Dorsolateral prefrontal cortex (tissue), 122 donors: ENCODE measurements at places on chromosomes 1 and 21.

DNA sequence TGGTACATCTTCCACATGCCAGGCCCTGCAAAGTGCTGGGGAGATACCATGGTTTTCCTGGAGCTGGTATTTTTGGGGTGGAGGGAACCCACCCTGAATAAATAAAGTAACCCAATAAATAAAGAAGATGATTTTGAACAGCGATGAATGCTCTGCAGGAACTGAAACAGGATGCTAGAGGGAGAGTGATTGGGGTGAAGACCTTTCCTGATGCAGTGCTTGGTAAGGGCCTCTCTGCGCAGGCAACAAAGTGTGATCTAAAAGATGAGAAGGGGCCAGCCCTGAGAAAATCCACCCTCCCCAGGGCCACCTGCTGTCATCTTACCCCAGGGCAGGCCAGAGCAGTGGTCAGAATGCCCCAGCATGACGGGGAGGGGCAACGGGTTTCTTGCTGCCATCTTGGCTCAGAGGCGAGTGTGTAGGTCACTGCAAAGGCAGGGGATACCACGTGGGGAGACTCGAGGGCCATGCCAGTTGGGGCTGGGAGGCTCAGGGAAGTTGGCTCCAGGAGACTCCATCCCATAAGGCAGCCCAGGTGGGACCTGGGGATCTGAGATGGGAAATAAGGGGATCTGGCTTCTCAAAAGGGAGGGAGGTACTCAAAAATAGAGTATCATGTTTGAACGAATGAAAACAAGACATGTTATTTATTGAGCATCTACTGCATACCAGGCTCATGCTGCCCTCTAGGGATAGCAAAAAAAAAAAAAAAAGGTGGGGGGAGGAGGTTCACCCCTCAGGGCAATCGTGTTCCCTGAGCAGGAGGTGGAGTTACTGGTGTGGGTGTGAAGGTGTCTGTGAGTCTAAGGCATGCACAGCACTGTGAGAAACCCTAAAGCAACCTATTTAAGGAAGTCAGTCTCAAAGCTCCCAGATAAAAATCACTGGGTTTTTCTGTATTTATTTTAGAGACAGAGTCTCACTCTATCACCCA, 2.8 kb downstream of the SRARP start:
- DNase-seq = no peak

- peak; percentile 55 for DNase-seq
Observed at GRCh38 chr1:190478149-190479049, 735 bp upstream of the BRINP3 start.

GRCh38 chr1:32201011-32201855, 838 bp downstream of the CCDC28B start:
- DNase-seq = peak; percentile 68

GRCh38 chr1:182765391-182765790, 24.2 kb upstream of the NPL start:
- DNase-seq = no peak

DNA sequence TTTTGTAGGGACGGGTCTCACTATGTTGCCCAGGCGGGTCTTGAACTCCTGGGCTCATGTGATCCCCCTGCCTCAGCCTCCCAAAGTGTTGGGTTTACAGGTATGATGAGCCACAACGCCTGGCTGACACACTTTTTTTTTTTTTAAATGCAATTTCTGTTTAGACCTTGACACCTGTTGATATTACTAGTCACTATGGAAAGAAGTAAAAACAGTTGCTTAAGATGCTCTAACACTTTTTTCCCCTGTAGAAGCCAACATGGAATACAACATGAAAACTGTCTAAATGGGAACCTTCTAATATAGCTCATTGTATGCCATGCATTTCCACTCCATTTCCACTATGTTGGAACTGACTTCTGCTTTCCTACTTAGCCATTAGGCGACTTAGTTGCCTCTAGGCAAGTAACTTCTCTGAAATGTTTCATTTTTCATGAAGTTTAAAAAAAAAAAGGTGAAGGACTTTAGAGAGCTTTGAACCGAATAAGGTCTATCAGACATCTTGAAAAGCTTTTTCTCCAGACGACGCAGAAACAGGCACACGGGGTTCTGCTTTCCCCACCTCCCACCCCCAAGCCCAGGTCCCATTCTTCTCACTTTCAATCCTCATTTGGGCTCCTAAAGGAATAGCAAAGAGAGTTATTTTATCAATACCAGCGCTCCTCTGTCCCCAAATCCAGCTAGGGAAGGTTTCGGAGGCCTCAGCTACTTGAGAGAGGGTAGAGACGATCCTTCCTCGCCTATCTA, 648 bp upstream of the DR1 start:
- no peak for DNase-seq
